ENCODE measurements at places on chromosomes 3 and 15. TPM values are rescaled to one million over a fixed set of nuclear protein-coding genes. Genes with fewer than 3 reads are reported as not detected.

DNA sequence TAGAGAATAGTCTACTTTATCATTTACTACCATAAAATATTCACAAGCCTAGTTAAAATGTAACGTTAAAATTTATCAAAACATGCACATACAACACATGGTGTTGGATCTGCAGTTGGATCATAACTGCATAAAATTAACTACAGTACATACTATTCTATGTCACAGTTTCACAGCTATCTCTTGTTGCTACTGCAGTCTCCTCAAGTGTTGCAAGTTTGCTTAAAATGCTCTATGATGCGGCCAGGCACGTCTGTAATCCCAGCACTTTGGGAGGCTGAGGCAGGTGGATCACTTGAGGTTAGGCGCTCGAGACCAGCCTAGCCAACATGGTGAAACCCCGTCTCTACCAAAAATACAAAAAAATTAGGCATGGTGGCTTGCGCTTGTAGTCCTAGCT lies 10.3 kb downstream of the PPP1R2 start:
- no peak for DNase-seq

GRCh38 chr3:152474585-152474984 lies 205.9 kb downstream of the MBNL1 start:
- peak; percentile 25 for DNase-seq

- DNase-seq: peak; percentile 59
Measured at GRCh38 chr15:90264671-90265070, 801 bp upstream of the NGRN start.

- no peak for DNase-seq
Measured at GRCh38 chr3:197720694-197721093, 16.0 kb downstream of the RUBCN start.

- no peak for DNase-seq
Measured at GRCh38 chr3:187011915-187012314, 81.6 kb downstream of the ST6GAL1 start.

- no peak for DNase-seq
Measured at GRCh38 chr15:74137537-74137894, 7.1 kb downstream of the ISLR2 start.

DNA sequence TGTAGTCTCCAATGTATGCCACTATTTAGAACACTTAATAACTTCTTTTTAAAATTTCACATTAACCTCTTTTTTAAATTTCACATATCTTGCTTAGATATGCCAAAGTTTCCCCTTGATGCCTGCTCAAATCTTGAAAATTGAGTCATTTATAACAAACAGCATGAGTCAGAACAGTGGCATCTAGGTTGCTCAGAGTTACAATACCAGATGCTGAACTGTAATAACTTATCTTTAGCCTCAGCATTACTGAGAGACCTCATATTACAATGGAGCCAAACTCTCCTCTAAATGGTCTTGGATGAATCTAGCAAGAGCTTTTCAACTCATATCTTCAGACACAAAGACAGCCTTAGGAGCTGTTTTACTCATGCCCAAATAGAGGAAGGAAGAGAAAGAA lies 439.3 kb upstream of the ARPP21 start:
- no peak for DNase-seq

DNA sequence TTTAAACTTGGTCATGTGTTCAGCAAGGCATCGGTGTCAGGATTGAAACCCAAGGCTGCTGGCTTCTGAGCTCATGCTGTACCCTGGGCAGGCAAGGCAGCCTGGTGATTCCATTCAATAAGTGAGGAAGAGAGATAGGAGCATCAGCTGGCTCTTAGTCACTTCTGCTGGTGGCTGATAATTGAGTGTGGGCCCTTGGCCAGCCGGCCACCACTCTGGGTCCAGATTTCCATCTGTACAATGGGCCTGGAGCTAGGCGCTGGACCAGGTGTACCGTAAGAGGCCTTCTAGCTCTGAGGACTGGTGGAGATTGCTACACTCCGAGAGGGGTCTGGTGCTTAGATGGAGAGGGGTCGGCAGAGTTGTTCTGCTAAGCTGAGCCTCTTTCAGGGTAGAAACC lies 4.3 kb downstream of the CD276 start:
- DNase-seq: peak; percentile 47

DNA sequence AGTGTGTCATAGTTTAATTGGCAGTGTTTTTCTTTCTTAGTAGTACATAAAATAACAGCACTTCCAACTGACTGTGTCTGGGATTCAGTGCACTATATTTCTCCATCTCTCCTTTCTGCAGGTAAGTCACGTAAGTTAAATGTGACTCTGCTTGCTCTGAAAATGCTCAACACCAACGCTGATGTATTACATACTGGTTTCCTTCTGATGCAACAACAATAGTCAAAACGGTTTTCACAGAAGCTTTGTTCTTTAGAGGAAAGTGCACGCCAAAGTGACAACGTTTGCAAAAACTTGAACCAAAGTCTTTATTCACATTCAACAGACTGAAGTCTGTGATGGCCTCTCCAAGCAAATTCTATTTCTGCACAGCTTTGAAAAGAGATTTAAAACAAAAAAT lies 707.1 kb upstream of the CFAP20DC start:
- no peak for DNase-seq

GRCh38 chr3:141498598-141499223 lies 11.9 kb downstream of the RASA2 start:
- peak; percentile 36 for DNase-seq

Gene LTK
- total RNA-seq: 0.57 TPM

Gene MCTP2
- 3.7 TPM for total RNA-seq

Gene CATSPER2
- 2.3 TPM for total RNA-seq

Gene GP9
- not detected for total RNA-seq

Gene CFAP100
- not detected for total RNA-seq

Gene SLC30A4
- 1.8 TPM for total RNA-seq

Gene TRAT1
- total RNA-seq: not detected

Gene PPP1R14D
- not detected for total RNA-seq

Gene LMAN1L
- total RNA-seq: not detected

Gene PRICKLE2
- 13.0 TPM for total RNA-seq
